ENCODE measurements at places on chromosomes 2 and 18. TPM values are rescaled to one million over a fixed set of nuclear protein-coding genes. Genes with fewer than 3 reads are reported as not detected.

DNA sequence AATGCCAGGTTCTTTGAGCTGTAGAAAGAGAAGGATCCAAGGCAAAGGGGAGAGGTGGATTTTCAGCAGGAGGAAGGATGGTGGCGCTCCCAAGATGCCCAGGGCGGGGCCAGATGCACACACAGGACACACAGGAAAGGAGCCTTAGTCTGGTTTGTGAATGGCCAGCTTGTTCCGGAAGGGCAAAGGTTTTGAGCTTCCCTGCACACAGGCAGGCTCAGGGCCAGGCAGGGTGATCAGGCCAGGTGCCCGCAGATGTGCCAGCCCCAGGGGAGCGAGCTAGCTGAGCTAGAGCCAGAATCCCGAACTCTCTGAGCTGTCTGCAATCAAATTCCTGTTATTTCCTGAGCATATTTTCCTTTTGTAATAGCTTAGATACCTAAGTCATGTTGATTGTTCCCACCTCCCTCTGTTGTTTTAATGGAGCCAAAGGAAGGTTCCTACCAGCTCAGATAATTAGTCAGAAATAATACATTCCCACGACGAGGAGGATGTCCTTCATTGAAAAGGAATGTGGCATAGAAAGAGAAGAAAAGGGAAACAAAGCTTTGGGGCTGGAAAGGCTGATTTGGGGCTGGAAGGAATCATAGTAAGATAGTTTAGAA lies 13.7 kb upstream of the OTOF start:
- DNase-seq = no peak

DNA sequence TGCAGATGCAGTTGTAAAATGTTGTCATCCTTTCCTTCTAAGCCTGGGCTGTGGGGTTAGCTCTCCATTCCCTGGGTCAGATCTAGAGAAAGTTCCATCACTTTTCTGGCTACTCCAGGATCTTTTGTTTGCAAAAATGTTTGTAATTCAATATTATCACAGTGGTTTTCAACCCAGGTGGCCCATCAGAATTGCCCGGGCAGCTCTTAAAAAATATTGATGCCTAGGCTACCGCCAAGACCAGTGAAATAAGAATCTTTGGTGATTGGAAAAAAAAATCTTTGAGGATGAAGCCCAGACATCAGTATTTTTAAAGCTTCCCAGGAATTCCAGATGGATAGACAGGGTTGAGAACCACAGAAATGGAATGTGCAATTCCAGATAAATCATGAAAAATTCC lies 232.5 kb upstream of the SPRED2 start:
- no peak for DNase-seq

GRCh38 chr2:61177727-61178549 lies 15.9 kb downstream of the C2orf74 start:
- no peak for DNase-seq

Gene GKN1
- not detected for total RNA-seq

Gene C2orf15
- total RNA-seq = 3.5 TPM

Gene NAT8
- total RNA-seq = 0.73 TPM

DNA sequence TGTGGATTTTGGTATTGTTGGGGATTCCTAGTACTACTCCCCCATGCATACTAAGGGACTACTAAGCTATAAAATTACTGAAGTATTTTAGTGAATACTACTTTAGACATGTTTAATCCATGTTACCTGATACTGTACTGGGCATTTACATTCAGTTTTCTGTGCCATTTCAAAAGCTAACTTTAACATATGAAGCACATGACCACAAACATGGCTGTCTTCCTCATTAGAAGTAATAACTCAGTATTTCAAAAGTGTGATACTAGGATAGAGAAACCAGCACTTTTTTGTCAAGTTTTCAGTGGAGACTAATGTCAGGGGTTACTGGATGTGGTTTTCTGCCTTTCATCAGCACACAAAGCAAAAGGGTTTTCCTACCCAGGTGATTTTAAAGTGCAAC lies 27.9 kb downstream of the WDR33 start:
- DNase-seq = no peak

DNA sequence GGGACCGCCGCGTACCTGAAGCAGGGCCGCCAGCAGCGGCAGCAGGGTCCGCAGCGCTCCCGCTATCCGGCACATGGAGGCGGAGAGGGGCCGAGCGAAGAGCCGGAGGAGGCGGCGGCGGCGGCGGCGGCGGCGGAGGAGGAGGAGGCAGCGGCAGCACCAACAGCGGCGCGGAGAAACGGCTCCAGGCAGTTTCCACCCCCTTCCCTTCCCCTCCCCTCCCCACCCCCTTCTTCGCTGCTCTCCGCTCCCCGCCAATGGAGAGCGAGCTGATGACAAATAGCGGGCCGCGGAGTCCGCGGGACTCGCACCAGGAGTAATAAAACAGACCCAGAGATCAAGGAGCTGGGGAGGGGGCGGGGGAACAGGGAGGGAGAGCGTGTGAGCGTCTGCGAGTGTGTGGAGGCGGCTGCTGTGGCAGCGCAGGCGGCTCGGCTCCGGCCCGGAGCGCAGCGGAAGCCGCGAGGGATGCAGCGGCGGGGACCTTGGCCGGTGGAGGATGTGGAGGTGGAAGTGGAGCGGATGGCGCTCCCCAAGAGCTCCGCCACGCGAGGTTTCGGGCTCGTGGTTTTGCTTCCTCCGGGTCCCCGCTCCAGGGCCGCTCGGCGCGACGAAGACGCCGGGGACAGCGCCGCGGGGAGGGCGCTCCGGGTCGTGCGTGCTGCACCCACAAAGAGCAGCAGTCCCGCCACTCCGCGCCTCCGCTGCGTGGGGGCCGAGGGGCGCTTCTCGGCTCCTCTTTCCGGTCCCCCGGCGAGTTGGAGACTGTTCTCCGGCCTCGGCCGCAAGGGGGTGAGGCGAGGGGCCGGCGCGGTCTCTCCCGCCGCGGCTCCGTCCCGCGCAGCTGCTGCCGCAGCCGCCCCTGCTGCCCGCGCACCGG lies at the start of gene CDH2:
Gene CDH2 (minus strand): TSS at position 183 of the 880 bp plus-strand sequence. CDS start 108 bp downstream, at position 75.
- no peak for DNase-seq

- DNase-seq = no peak
Observed at GRCh38 chr2:174446531-174446930, 40.3 kb downstream of the GPR155 start.

Gene ANKRD53
- 0.70 TPM for total RNA-seq

- no peak for DNase-seq
Observed at GRCh38 chr18:36476433-36476832, 178.9 kb downstream of the FHOD3 start.

DNA sequence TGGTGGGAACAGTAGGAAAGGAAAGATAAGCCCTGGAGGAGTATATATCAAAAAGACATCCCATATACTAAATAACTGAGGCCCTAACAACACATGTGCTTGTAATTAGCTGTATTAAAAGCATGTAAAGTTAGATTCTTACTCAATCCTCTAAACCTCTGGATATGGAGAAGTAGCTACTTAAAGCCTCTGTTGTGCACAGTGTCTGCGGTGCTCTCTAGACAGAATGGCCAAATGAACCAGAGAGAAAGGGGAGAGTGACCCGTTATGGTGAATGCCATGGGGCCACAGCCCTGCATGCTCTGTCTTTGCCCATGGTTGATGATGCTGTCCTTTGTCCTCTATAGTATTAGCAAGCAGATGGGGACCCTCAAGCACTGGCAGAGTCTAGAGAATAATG lies 104.4 kb upstream of the SLC8A1 start:
- DNase-seq = no peak

DNA sequence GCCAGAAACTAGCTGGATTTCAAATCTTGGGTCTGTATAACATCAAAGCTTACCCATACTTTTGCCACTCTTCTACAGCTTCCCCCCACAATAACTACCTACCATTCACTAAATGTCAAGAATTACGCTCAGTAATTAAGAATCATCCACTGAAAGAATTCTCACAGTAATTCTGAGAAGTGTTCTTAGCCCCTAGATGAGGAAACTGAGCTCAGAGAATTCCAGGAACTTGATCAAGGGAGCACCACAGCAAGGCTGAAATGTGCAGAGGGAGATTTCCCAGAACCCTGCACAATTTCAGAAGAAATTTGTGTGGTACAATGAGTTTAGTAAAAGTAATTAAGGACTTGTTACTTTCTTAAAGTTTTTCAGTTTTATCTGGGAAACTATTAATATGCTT lies 194.5 kb upstream of the STK17B start:
- DNase-seq = no peak

Measured in left colon (tissue), 2 donors.